ENCODE measurements at places on chromosomes 1 and 21.

GRCh38 chr1:11927866-11928592 lies 1.8 kb upstream of the KIAA2013 start:
- no peak for DNase-seq

- no peak for DNase-seq
These were observed 18.7 kb downstream of the LPGAT1 start for GRCh38 chr1:211811848-211812247.

DNA sequence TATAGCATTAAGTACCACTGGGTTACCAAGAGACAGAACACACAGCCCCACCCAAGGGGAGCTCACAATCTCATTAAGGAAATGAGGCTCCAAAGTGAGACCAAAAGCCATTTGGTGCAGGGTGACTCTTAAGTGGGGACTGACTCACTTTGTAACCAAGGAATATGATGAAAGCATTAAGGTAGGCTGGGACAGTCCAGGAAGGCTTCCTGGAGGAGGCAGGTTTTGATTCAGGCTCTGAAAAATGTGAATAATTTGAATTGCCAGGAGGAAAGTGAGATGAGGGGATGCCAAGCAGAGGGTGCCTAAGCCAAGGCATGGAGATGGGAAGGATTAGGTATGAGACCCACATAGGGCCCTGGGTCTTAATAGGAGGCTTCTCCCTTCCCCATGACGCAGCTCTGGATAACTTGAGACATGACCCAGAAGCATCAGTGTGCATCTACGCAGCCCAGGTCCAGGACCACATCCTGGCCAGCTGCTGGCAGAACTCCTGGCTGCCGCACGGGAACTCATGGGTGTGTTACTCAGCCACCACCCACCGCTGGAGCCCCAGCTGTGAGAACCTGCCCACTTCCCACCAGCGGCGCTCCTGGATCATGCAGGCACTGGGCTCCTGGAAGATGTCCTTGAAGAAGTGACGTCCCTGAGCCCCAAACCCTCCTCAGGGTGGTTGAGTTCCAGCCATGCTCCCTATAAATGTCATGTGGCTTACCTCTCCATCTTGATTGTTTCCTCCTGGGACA lies 5.9 kb upstream of the TTC4 start:
- DNase-seq = no peak

DNA sequence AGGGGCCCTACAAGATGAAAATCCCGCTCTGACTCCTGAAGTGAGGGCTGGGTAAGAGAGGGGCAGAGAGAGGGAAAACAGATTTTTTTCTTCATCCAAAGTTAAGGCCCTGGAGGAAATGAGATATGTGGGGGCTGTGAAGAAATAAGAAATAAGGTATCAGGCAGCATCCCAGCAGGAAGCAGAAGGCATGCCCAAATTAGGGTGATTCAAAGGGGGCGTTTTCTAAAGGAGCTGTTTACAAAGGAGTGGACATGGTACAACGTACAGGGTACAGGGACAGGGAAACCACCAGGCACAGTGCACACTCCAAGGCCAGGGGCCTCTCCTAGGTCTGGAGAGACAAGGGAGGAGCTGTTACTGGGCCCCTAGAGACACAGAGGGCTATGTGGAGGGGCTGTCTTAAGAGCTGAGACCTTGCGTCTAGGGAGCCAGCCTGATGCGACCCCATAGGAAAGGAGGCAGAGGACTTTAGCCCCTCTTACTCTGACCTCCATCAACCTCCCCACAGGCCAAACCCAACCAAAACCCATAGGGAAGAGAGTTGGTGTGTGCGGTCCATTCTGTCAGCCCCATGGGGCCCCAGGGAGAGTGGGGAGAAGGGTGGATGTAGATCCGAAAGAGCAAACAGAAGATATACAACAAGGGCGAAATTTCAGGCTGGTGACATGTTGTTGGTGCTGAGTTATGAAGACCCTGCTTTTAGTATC lies 38.6 kb downstream of the STYXL2 start:
- no peak for DNase-seq

DNA sequence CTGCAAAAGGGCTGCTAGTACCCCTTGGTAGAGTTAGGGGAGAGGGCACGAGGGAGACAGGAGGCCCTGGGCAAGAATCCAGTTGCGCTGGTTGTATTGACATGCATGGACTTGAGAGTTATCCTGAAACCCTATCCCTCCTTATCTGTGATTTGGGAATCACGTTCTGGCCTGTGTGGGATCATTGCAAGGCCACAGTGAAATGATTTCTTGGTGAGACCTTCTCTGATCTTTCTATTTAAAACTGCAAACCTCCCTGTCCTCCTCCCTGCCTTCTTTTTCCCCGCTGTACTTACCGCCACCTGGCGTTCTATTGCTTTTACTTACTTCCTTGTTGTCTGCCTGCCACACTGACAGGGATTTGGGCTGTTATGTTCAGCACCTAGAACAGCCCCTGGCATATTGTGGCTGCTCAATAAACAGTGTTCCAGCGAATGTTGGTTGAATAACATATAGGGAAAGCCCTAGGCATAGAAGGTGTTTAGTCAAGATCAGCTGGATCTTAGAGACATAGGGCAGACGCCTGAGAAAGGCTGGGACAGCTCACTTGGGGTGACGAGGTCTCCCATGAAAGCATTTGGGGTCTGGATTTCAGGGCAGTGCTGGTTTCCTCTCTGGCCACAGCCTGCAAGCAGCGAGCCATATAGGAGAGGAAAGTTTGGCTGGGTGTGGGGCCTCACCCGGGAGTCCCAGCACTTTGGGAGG lies 25.6 kb downstream of the ALPL start:
- DNase-seq = peak; percentile 12

Measured in activated CD4-positive, alpha-beta T cell treated with anti-CD3 and anti-CD28 coated beads, Interleukin-2, amount 50 U/mL, for 16 hours (primary cell).